Fibroblast of pulmonary artery (primary cell): ENCODE measurements at places on chromosomes 4 and X.
A peak's percentile ranks its signal among the peaks of the same experiment; 100 is the strongest.

DNA sequence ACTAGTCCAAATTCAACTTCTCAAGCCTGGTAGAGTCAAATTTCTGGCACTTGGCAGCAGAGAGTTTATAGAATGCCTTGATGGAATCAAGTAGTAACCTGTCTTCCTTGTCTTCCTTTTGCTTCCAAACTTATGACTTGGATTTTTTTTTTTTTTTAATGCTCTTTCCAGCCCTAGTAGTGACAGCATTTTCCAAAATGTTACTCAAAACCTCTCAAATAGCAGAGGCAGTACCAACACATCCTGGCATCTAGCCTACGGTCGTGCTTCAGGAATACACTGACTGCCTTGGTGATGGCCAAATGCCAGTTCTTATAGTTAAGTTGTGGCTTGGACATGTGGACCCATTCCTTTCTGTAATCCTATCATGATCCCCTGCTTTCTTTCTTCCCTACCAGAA lies 46.0 kb downstream of the GALNT7 start:
- DNase-seq, result peak; percentile 72

- DNase-seq, result no peak
Measured at GRCh38 chrX:67622053-67622585, 78.3 kb downstream of the AR start.

- DNase-seq, result no peak
Measured at GRCh38 chr4:158936238-158936637, 166.6 kb upstream of the RAPGEF2 start.

GRCh38 chr4:663438-664428 lies 10.3 kb downstream of the ATP5ME start:
- DNase-seq, result no peak

GRCh38 chr4:15239866-15240265 lies 188.0 kb upstream of the C1QTNF7 start:
- DNase-seq, result peak; percentile 76

GRCh38 chrX:153877571-153878261 lies 8.3 kb downstream of the L1CAM start:
- DNase-seq, result no peak

GRCh38 chr4:164484551-164484950 lies 269.4 kb upstream of the SMIM31 start:
- no peak for DNase-seq

DNA sequence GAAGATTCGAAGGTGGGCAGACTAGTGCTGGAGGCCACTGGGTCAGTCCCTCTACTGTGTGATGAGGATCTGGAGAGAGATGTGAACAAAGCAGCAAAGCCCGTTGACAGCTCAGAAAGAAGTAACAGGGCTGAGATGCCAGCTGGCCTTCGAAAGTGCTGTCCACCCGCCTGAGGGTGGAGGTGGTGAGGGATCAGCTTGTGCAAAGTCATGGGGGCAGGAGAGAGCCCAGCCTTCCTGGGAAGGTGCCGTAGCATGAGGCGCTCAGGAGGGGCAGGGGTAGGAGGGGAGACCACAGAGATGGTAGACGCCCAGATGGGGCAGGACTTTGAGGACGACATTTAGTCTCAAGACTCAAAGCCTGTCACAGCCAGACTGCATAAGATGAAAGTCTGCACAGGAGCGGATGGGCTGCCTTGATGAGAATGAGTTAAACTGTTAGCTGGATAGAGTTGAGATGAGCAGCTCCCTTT lies 19.7 kb downstream of the TBC1D14 start:
- DNase-seq, result no peak
